Caki2 (cell line): ENCODE measurements at places on chromosomes 11 and 22.

DNA sequence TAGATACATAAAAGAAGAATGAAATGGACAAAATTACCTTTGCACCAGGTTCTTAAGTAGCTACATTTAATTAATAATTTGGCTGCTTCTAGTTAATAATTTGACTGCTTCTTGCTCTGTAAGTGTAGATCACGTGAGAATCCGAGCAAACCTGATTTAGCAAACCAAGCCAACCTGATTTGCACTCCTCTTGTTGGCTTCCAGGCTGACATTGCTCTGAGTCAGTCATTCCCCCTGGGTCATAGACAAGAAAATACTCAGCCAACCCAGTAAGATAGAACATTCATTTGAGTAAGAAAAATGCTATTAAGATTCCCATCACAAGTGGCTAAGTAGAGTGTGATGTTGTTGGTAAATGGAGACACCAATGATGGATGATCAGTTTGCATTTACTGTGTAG is 304.1 kb downstream of the C11orf87 start:
- DNase-seq, result no peak

- no peak for DNase-seq
These were observed 24.0 kb downstream of the SMCO4 start for GRCh38 chr11:93519179-93519578.

- no peak for DNase-seq
These were observed 2.3 kb downstream of the AP5B1 start for GRCh38 chr11:65778431-65778900.

DNA sequence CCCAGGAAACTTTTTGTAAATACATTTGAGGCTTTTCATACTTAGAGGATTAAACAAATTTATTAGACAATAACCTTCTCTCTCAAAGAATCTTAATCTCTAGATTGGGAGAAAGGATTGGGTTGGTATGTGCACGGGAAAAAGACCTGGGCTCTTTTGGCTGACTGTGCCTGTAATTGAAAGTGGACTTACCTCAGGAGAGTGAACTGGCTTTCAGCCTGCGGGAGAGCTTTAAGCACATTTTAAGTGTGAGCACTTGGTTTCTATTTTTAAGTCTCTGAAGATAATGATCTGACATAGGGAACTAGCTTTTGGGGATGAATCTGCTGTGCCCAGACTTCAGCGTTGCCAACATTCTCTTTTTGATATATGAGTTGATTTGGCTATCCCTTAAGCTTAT is 35.8 kb downstream of the UVRAG start:
- no peak for DNase-seq

DNA sequence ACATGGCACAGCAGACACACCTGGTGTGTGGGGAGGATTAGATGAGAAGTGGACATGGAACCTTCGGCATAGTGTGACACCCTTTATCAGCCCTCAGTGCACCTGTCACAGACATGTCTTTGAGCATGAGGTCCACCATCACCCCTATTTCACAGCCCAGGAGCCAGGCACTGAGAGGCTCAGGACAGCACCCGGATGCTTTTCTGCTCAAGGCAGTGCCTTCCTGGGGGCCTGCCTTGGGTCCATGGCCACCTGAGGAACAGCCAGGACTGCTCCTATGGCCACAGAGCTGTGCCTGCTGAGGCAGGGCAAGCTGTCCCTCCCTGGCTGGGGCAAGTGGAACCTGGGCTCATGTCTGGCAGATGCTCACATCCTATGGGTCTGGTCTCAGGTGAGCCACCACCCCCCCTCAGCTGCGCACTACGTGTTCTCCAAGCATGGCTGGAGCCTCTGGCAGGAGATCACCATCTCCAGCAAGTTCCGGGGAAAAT is 75.8 kb downstream of the MORC2 start:
- DNase-seq, result no peak

DNA sequence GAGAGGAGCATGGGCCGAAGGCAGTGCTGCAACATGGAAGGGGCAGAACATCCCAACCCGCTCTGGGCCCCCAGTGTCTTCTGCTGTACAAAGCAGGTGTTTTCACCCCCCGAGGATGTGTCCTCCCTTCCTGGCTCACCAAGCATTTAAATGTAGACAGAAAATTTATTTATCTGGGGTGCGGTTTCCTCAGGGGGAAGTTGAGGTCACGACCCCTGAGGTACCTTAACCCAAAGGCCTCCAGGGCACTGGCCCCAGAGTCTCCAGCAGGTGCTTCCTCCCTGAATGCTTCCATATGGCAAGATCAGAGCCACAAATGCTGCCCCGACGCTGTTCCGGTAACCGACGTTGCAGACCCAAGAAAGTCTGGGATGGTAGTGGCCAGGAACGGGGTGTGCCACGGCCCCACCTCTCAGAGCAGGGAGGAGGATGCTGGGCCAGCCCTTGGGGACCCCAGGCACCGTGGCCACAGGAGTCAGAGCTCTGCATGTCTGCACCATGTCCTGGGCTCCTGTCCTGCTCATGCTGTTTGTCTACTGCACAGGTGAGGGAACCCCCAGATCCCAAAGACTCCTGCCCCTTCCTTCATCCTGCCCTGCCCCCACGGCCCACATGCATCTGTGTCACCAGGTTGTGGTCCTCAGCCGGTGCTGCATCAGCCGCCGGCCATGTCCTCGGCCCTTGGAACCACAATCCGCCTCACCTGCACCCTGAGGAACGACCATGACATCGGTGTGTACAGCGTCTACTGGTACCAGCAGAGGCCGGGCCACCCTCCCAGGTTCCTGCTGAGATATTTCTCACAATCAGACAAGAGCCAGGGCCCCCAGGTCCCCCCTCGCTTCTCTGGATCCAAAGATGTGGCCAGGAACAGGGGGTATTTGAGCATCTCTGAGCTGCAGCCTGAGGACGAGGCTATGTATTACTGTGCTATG is at the start of gene VPREB1:
TSS of gene VPREB1 (plus strand) at position 471 of the 935 bp plus-strand sequence. CDS start at position 499, 28 bp downstream.
- DNase-seq, result no peak

DNA sequence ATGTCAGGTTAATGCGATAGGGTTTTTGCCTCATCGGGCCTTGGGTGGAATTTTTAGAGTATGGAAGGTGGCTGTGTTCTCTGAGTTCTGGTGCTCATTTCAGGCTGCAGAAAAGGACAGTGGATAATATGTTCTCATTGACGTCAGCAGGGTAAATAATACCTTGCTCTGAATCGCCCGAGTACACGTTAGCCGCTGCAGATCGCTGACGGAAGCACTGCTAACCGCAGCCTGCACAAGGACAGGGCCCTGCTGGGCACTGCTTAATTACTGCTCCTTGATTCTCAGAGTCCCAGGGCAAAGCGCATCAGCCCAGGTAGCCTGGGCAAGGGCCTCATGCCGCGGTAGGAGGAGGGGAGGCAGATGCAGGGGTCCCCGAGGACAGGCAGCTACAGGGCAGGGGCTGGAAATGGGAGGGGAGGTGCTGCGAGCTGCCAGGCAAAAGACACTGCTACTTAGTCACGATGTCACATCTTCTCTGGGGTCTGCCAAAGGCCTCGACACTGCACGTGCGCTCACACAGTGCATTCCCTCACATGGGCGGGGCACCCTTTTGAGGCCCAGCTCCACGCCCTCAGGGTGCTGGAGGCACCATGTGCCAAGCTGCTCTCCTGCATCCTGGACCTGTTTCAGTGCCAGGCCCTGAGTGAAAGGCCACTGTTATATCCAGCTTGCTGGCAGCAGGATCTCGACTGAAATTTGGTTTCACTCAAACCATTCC is 35.2 kb downstream of the PPP2R1B start:
- no peak for DNase-seq

DNA sequence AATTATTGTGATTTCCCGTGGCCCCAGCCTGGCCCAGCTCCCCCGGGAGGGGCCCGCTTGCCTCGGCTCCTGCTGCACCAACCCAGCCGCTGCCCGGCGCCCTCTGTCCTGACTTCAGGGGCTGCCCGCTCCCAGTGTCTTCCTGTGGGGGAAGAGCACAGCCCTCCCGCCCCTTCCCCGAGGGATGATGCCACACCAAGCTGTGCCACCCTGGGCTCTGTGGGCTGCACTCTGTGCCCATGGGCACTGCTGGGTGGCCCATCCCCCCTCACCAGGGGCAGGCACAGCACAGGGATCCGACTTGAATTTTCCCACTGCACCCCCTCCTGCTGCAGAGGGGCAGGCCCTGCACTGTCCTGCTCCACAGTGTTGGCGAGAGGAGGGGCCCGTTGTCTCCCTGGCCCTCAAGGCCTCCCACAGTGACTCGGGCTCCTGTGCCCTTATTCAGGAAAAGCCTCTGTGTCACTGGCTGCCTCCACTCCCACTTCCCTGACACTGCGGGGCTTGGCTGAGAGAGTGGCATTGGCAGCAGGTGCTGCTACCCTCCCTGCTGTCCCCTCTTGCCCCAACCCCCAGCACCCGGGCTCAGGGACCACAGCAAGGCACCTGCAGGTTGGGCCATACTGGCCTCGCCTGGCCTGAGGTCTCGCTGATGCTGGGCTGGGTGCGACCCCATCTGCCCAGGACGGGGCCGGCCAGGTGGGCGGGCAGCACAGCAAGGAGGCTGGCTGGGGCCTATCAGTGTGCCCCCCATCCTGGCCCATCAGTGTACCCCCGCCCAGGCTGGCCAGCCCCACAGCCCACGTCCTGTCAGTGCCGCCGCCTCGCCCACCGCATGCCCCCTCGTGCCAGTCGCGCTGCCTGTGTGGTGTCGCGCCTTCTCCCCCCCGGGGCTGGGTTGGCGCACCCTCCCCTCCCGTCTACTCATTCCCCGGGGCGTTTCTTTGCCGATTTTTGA is 3.3 kb upstream of the ANKRD13D start:
- no peak for DNase-seq

DNA sequence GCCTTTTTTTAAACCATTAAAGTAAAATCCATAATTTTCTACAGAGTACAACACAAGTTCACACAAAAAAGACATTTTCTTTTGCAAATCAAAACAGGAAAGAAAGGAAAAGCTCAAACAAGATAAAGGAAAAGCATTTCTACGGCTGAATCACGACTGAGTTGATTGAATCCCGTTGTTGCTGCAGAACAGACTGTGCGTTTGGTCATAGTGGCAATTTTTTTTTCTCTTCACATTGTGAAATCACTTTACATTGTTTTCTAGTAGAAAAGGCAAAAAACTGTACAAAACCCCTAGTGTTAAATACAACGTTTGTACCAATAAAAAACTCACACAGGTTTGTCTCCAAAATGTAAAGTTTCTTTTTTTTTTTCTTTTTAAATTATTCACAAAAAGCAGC is 17.3 kb upstream of the RAPSN start:
- no peak for DNase-seq
